ENCODE measurements at places on chromosomes 7 and 10.
A peak's percentile ranks its signal among the peaks of the same experiment; 100 is the strongest.

DNA sequence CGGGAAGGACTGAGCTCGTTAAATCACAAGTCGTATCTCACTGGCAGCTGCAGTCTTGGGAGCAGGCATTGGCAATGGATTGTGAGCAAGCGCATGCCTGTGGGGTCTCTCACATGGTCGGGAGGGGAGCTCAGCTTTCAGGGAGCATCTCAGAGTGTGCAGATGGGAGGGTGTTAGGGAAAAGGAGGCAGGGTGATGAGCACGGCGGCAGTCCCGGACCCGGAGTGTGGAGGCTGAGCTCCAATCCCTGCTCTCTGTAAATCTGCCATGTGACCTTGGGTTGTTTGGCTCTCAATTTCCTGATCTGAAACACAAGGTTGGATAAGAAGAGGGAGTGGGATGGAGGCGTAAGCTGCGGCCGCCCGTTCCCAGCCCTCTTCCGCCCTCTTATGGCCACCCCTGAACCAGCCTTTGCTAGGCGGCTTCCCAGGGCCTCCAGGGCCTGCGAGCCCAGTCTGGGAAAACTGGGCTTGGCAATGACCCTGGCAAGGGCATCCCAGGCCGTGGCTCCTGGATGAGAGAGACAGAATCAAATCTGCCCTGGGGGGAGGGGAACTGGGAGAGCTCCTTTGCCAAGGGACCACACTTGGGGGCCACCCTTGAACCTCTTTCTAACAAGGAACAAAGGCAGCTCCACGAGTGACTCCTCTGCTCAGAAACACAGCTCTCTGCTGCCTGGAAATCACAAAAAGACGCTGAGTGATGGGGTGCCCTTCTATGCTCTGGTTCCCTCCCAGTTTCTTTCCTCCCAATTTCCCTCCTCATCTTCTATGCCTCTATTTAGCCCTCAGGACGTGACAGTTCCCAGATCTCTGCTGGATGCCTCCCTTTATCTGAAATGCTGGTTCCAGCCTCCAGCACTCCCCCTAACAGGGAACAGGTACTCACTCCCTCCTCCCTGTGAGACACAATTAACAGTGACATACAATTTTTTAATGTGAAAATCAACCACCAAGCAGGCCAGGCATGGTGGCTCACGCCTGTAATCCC, 41.7 kb upstream of the LOXL4 start:
- peak; percentile 10 for DNase-seq

GRCh38 chr10:88119160-88119559, 255.7 kb downstream of the PTEN start:
- no peak for DNase-seq

- DNase-seq, result peak; percentile 92
Observed at GRCh38 chr7:128217030-128217805, 23.9 kb upstream of the LEP start.

DNA sequence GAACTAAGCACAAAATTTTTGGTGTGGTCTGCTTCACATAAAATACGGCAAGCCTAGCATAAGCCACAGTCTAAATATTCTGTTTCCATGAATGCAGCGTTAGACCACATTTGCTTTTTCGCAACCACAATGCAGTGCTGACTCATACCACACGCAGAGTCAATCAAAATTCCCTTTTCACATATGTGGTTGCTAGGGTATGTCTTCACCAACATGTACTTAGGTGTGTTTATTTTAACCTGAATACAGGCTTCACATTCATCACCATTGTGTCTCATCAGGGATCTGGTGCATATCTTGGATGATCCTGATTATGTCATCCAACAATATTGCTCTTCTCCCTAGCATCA, 90.8 kb downstream of the CHN2 start:
- DNase-seq, result peak; percentile 83

DNA sequence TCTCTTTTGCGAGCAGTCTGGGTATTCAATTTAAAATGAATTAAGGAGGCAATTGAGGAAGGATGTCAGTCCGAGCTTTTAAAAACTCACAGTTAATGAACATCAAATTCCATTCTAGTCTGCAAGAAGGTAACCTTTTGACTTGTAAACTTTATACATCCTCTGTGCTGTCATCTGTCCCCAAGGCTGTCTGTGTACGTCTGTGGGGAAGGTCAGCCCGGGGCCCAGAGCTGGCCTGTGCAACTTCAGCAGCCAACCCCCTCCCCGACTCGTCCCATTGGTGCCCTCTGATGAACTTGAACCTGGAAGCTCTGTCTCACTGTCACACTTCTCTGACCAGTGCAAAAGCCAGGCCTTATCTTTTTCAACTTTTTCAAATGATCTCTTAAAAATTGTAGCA, 80.3 kb downstream of the CCDC3 start:
- DNase-seq, result no peak

- no peak for DNase-seq
Observed at GRCh38 chr7:27133409-27134231, 3.1 kb upstream of the HOXA4 start.

- no peak for DNase-seq
Observed at GRCh38 chr10:88992921-88993524, 2.4 kb downstream of the FAS start.

DNA sequence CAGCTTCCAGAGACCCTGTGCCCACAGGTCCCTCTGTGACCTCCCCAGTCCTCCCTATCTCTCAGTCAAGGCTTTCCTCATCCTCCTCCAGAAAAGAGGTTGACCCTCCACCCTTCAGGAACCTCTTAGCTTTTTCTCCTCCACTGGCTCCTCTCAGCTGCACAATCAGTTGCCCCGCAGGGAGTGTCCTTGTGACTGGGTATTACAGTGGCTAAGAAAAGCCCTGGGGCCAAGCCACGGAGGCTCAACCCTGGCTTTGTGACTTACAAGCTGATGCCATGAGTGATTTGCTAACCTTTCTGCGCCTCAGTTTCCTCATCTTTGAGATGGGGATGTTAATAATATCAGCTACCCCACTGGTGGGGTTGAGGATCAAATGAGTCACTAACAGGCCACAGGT, 66.4 kb upstream of the ZMIZ1 start:
- no peak for DNase-seq

- no peak for DNase-seq
Observed at GRCh38 chr7:1502845-1503244, 1.3 kb downstream of the INTS1 start.

- no peak for DNase-seq
Observed at GRCh38 chr7:41003611-41003940, 699.3 kb downstream of the INHBA start.

Measured in HL-60 (cell line).